Stimulated activated CD8-positive, alpha-beta memory T cell treated with anti-CD3 and anti-CD28 coated beads, Interleukin-2, amount 100 ng/mL, for 1 hour (primary cell): ENCODE measurements at places on chromosomes 7 and 10.
A peak's percentile ranks its signal among the peaks of the same experiment; 100 is the strongest.

DNA sequence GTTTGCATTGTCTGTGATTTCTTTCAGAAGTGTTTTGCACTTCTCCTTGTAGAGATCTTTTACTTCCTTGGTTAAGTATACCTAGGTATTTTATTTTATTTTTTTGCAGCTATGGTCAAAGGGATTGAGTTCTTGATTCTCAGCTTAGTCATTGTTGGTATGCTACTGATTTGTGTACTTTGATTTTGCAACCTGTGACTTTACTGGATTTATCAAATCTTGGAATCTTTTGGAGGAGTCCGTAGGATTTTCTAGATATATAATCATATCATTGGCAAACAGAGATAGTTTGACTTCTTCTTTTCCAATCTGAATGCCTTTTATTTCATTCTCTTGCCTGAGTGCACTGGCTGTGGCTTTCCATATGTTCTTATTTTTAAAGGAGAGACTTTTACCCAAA lies 41.9 kb downstream of the CCSER2 start:
- no peak for DNase-seq

GRCh38 chr7:108211382-108212201 lies 81.4 kb upstream of the LAMB4 start:
- no peak for DNase-seq

DNA sequence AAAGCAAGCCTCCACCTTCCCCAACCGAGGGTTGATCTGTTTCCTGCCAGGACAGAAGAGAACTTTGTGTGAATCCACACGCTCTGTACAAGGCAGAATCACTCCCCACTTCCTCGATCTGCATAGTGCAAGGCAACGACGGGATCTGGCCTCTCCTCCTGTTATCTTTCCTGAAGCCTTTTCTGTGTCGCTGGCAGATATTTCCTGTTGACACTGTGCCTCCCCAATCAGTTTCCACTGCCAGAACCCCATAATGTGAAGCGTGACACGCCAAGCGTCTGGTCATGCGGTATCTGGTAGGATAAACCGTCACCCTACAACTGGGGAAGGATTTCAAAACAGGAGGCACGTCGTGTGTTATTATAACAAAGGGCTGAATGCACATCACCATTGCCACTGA lies 57.2 kb downstream of the FAM171A1 start:
- no peak for DNase-seq

DNA sequence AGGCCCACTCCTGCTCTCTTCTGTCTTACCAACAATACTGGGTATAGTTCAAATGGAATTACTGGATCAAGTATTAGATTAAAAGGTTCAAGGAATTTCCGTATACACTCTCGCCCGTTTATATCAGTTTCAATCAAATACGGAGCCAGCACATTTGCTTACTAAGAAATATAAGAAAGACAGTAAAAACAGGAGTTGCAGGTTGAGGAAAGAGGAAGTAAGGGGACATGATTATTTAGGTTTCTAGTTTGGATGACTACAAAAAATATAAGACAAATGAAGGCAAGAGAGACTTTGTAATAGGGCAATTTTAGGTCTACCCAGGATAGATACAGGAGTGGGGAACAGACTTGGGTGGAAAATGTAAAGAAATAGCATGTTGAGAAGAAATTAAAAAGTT lies 109.9 kb upstream of the ABI1 start:
- DNase-seq = no peak

DNA sequence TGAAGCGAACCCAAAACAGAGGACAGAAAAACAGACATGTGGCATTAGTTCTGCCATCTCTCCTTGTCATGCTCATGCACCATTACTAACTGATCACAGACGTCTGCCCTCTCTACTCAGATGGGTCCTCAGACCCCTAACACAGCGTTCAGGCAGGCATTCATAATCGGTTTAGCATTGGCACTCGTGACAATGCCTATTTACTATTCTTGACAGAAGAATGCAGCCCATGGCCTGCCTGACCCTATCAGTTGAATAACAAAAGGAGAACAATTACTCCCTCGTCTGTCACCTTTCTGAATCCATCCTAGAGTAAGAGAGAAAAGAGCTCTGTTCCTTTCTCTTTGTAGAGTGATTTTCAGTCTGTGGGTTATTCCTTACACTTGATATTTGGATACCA lies 194.6 kb upstream of the PHYHIPL start:
- no peak for DNase-seq

DNA sequence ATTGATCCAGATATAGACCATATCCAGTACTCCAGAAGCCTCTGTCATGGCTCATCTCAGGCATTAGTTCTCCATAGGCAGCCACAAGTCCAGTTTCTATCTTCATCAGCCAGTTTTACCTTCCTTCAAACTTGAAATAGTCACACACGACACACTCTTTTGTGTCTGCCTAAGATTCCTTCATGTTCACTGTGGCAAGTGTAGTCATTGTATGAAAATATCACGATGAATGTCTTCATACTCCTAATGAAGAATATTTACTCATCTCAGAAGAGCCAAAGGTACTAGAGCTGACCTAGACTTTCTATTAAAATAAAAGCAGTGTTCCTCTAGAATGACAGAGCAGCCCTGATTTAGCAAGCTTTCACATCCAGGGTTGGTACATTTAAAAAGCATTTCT lies 230.7 kb downstream of the SNX13 start:
- no peak for DNase-seq

DNA sequence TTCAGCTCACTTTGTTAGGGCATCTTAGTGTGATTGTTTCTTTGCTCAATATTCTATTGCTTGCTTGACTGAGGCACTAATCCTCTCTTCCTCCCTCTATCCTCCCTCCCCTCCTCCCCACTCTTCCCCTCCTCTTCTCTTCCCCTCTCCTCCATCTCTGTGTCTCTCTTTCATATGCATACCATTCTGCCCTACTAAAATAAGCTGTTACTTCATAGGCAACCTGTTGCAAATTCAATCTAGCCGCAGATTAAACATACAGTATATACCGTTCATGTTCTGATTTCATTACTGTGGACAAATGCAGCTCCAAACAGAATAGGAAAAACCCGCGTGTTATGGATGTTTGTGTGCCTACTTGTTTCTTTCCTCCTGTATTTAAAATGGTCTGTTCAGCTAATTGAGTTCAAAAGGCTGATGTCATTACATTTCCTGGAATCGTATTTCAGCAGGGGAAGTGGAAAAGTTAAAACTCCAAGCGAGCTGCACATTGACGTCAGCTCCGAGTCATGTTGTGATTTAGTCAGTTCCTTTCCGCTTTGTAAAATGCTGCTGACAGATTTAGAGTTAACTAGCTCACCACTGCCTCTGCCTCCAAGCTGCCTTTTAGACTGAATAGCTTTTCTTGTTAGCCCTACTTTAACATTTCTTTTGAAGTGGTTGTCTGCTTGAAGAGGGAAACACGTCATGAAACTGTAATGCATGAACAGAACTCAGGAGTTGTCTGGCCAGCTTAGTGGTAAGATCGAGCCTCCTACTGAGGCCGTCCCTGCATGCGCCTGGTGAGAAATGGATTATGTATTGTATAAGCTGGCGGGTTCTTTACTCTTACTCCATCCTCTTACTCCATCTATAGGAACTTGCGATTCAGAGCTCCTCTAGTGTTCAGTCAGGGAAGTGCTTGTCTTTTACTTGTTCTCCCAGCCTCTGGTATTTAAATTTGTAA lies 69.0 kb downstream of the CREM start:
- peak; percentile 57 for DNase-seq

DNA sequence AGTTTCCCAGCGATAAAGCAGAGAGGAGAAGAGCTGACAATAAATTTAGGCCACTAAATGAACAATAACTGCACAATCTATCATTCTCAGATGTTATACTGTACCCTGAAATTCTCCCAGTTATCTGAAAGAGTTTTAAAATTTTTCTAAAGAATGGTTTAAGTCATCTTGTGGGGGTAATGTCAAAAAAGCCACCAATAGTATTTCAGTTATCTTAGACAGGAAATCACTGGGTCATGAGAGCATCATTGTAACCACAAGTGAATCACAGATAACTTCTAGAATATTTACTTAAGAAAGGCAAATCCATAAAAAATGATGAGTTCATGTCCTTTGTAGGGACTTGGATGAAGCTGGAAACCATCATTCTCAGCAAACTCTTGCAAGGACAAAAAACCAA lies 147.1 kb downstream of the DNAJB9 start:
- DNase-seq = no peak

DNA sequence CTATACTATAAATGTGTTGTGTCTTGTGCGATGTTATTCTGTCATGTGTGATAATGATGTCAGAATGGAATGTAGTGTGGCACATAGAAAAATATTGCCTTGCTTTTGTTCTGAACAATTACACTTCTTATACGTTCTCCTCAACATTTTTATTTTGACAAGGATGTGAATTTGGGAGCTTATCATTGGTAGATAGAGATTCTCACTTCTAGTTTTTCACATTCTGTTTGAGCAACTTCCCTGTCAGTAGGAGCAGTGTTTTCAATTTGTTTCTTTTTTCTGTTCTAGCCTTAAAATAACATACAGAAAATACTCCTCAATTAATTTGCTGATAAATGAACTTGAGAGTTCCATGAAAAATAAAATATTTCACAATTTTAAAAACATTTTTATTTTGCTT lies 17.6 kb downstream of the SUN3 start:
- no peak for DNase-seq

DNA sequence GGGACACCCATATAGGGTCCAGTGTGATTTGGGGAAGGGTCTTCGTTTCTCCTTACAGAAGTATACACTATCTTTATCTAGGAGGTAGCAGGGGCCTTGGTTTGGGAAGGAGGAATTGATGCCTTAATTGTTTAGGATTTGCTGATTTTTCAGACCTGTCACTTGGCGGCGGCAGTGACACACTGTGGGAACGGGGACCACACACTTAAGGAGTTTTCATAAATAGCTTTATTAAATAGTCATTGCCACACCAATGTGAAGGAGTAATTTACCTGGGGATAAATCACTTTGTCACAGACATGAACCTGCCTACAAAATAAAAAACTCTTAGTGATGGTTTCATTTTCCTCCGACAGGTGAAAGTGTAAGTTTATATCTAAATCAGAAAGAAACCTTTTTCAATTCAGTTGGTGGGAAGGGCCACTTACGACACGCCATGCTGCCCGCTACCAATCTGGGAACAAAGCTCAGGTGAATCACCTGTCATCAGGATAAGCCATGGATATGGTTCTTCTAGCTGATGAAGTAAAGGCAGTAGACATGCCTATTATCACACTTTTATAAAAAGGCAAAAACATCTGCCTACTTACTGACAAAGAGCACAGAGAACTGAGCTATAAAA lies 12.3 kb upstream of the ENO4 start:
- no peak for DNase-seq

GRCh38 chr7:28042721-28043120 lies 137.9 kb downstream of the JAZF1 start:
- DNase-seq = no peak

- no peak for DNase-seq
Observed at GRCh38 chr7:86904949-86905834, 154.3 kb downstream of the ELAPOR2 start.

DNA sequence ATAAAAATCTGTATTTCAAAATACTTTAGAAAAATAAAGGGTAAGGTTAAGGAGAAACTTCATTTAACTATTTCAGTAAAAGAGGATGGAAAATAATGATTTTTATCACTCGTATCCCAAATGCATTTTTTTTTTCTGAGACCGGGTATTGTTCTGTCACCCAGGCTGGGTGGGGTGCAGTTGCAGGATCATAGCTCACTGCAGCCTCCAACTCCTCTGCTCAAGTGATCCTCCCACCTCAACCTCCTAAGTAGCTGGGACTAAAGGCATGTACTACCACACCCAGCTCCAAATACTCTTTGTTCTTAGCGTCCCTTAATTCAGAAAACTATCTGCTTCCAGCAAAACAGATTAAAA lies 11.8 kb downstream of the KMT2C start:
- DNase-seq = no peak

DNA sequence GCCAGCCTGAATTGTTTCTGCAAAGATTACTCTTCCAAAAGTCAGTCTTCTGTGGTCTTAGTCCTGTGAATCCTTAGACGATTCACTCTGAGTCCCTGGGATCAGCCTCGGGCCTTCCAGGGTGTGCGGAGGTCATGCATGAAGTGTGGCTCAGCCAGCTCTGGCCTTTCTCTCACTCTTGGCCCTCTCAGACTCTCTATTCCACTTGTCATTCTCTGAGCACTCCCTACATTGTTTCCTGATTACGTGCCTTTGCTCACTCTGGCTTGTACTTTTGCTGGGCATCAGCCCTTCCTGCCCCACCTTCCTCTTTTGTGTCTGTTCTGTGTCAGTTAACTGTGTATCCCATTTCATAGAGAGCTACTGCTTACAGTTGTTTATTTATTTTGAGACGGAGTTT lies 36.0 kb downstream of the CCNY start:
- DNase-seq = no peak

GRCh38 chr10:91573320-91573719 lies 59.6 kb downstream of the PPP1R3C start:
- DNase-seq = no peak

DNA sequence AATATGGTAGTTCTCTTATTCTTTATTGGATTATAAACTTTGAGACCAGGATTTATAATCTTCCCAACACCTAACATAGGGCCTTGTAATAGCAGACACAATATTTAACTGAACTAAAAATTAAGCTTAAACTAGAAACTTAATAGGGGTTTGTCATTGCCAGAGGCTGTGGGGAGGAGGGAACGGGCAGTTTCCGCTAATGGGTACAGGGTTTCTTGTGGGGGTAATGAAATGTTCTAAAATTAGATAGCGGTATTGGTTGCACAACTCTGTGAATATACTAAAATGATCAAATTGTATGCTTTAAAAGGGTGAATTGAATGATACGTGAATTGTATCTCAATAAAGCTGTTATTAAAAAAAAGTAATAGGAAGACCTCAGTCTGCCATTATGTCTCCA lies 45.4 kb downstream of the NT5C2 start:
- no peak for DNase-seq

- DNase-seq = no peak
Observed at GRCh38 chr7:29287366-29287765, 92.8 kb downstream of the CHN2 start.

- no peak for DNase-seq
Observed at GRCh38 chr7:112937651-112938415, 147.6 kb upstream of the TMEM168 start.

DNA sequence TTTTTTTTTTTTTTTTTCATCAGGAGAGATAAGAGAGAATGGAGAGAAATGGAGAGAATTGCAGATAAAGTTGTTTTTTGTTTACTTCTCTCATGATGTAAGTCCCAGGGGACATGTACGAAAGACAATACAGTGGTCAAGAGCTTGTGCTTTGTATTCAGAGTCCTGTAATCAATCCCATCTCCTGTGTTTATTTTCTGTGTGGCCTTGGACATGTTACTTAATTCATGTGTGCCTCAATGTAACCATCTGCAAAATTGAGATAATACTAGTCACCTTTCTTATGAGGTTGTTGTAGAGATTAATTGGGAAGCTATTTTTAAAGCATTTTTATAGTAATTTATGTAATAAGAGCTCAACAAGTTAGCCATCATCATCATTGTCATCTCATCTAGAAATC lies 117.5 kb downstream of the CDK14 start:
- no peak for DNase-seq
